ENCODE measurements at places on chromosomes 1 and 21.

- H3K36me3 ChIP-seq, result no peaks in the 10 kb centered on the region
- H3K4me1 ChIP-seq, result no peaks in the 10 kb centered on the region
- H3K27me3 ChIP-seq, result no peaks in the 10 kb centered on the region
- no peak for DNase-seq
- H3K27ac ChIP-seq, result no peak overlapping the region
Observed at GRCh38 chr1:215606564-215607168, 39.6 kb downstream of the KCTD3 start.

- no peak overlapping the region for H3K27ac ChIP-seq
- no peak for DNase-seq
- peaks cover 1% of the 10 kb centered on the region for H3K4me1 ChIP-seq
- H3K4me3 ChIP-seq, result no peak overlapping the region
- peaks cover 7% of the 10 kb centered on the region for H3K36me3 ChIP-seq
Observed at GRCh38 chr21:31671931-31672330, 12.4 kb downstream of the SOD1 start.

GRCh38 chr1:94701796-94702441, 118.2 kb upstream of the SLC44A3 start:
- no peak overlapping the region for H3K27ac ChIP-seq
- H3K4me1 ChIP-seq, result peaks cover 3% of the 10 kb centered on the region
- DNase-seq, result no peak

GRCh38 chr1:224929335-224930237, at the start of gene DNAH14:
Gene DNAH14, plus strand, starts transcription at chr1:224929675. Its CDS starts 23,028 bp downstream, at chr1:224952703.
- DNase-seq, result peak; percentile 55
- peak within 1 kb of the TSS; percentile 55 for H3K4me3 ChIP-seq
- no peaks in the 10 kb centered on the region for H3K4me1 ChIP-seq
- no peaks in the 10 kb centered on the region for H3K36me3 ChIP-seq
- H3K27me3 ChIP-seq, result no peaks in the 10 kb centered on the region

DNA sequence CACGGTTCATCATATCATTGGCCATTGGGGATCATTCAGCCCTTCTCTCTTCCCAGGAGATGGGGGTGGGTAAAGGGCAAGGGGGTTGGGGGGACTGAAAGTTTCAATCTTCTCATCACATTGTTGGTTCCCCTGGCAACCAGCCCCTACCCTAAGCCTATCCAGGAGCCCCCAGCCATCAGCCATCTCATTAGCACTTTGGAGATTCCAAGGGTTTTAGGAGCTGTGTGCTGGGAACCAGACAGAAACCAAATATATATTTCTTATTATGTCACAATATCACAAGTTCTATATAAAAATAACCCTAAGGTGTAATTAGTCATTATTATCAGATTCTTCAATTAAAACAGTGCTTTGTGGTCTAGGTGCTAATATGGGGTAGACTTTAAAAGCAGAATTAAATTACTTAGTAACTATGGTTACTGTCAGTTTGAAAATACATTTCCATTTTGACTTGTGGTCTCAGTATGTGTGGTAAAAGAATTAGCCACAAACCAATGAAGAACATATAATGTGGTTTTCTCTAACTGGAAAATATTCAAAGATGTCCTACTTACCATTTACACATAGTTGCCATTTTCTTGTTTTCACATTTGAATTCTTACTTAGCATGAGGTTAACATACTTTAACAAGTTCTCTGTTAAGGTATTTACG, 28.1 kb downstream of the IL23R start:
- H3K4me1 ChIP-seq, result no peaks in the 10 kb centered on the region
- no peak overlapping the region for H3K27ac ChIP-seq
- DNase-seq, result no peak

GRCh38 chr1:226798427-226799411, 59.6 kb upstream of the ITPKB start:
- no peak for DNase-seq
- no peaks in the 10 kb centered on the region for H3K36me3 ChIP-seq
- H3K27me3 ChIP-seq, result no peaks in the 10 kb centered on the region
- no peak overlapping the region for H3K27ac ChIP-seq
- H3K4me1 ChIP-seq, result no peaks in the 10 kb centered on the region

- peaks cover 2% of the 10 kb centered on the region for H3K27me3 ChIP-seq
- no peaks in the 10 kb centered on the region for H3K36me3 ChIP-seq
- H3K4me3 ChIP-seq, result no peak overlapping the region
- H3K4me1 ChIP-seq, result peaks cover 8% of the 10 kb centered on the region
Observed at GRCh38 chr21:36751383-36751782, 52.5 kb downstream of the SIM2 start.

GRCh38 chr1:56169856-56170255, 409.5 kb downstream of the PLPP3 start:
- DNase-seq, result no peak
- H3K27ac ChIP-seq, result no peak overlapping the region
- no peak overlapping the region for H3K4me3 ChIP-seq
- no peaks in the 10 kb centered on the region for H3K27me3 ChIP-seq
- H3K36me3 ChIP-seq, result no peaks in the 10 kb centered on the region
- H3K4me1 ChIP-seq, result peaks cover 4% of the 10 kb centered on the region

DNA sequence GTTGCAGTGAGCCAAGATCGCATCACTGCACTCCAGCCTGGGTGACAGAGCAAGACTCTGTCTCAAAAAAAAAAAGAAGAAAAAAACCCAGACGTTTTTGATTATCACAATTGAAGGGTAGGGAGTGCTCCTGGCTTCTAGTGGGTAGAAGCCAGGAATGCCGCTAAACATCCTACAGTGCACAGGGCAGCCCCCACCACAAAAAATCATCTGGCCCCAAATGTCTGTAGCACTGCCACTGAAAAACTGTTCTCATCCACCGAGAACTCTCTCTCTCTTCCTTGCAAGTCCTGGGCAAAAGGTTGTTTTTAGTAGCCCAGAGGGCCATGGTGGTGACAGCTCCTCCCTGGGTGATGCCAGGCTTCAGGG, 35.6 kb upstream of the GPR157 start:
- no peaks in the 10 kb centered on the region for H3K27me3 ChIP-seq
- H3K4me1 ChIP-seq, result peaks cover 8% of the 10 kb centered on the region
- H3K4me3 ChIP-seq, result no peak overlapping the region
- H3K36me3 ChIP-seq, result no peaks in the 10 kb centered on the region
- H3K27ac ChIP-seq, result no peak overlapping the region

DNA sequence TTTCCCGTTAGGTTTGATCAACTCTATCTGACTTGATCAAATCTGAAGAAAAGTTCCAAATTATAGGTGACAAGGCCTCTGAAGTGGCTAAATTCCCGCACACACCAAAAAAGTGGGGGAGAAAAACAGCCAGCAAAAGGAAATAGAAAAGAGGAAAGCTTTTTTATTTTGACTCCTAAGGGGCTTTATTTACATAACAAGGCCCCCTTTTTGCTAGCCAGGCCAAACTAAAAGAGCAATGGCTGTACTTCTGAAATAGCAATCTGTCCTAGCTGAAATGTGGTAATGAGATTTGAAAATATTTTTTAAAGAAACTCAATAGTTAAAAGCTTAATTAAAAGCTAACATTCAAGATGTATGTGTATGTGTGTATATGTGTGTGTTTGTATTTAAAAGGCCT, 311.5 kb upstream of the POGK start:
- no peak overlapping the region for H3K4me3 ChIP-seq
- DNase-seq, result no peak

DNA sequence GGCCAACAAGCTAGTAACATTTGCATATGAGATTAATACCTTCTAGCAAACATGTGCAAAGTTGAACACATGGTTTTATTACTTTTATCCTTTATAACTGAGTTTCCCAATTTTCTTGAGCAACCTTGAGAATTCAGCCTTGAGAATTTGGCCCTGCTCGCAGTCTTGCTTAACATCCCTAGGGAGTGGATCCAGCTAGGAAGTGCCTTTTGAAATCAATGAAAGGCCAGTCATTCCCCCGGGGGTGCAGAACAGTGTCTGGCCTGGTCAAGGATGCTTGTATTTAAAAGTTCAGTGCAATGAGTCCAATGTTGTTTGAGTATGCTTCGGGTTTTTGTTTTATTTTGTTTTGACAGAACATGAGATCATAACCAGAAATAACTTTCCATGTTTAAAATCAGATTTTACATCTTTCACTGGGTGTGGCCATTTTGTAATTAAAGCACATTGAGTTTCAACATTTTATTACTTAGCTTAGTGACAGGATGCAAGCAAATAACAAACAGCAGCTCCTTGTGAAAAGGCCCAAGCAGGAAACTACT, 16.7 kb downstream of the PALMD start:
- DNase-seq, result no peak
- H3K4me1 ChIP-seq, result peaks cover 3% of the 10 kb centered on the region
- no peak overlapping the region for H3K4me3 ChIP-seq
- no peak overlapping the region for H3K27ac ChIP-seq
- no peaks in the 10 kb centered on the region for H3K36me3 ChIP-seq

Data from iPS DF 6.9 (cell line).